ENCODE measurements at places on chromosomes 7 and 10.

GRCh38 chr7:50227726-50228125 is 76.8 kb upstream of the IKZF1 start:
- DNase-seq = no peak

DNA sequence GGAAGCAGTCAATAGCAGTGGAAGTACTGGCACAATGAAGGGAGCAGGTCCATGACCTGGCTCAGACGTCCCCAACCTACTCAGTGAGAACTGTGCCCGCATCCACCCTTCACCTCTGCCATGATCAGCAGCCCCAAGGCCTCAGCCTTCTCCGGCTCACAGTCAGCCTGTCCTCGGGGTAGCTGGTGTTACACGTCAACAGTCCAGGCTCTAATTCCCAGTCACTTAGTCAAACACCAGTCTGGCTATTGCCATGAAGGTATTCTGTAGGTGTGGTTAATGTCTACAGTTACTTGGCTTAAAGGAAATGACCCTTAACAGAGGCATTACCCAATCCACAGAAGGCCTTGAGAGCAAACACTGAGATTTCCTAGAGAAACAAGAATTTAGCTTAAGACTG is 49.1 kb downstream of the GRB10 start:
- DNase-seq = no peak

DNA sequence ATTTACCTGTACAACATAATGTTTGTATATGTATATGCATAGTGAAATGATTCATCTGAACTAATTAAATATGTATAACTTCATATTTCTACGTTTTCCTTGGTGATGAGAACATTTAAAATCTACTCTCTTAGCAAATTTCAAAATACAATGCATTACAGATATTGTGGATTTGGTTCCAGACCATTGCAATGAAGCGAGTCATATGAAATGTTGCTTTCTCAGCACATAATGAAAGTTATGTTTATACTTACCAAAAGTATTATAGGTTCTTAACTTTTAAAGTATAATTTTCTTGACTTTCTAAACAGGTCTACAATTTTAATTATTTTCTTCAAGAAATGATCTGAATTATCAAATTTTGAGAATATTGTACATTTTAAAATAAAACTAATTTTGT is 189.2 kb downstream of the CSTF2T start:
- no peak for DNase-seq

DNA sequence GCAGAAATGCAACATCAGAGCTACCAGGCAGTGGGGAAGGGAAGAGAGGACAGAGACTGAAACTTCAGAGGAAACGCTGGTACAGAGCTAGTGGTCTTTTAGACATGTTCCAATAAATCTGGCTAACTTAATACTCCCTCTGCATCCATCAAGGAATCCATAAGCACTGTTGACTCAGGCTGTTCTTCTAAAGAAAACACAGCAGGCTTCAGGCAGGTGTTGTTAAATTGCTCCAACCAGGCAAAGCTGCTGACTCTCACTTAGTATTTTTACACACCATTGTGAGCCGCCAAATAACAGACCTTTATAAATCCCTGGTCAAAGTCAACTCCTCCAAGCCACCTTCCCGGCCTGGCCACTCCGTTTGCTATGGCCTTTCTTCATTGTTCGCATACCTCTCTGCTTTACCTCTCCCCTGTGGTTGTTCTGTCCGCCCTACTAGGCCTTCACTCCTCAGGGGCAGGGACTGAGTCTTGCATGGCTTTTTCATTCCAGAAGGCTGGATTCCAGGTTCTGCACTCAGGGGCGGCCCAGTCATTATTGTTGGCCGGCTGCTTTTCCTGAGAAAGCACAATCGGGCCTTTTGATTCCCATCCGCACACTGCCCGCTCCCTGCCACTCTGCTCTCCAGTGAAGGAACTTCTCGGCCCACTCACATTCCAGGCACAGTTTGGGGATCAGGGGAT is 18.4 kb downstream of the CREB3L2 start:
- DNase-seq = no peak

GRCh38 chr7:158054081-158054480 is 533.5 kb downstream of the PTPRN2 start:
- DNase-seq = no peak

- DNase-seq = no peak
Measured at GRCh38 chr7:137519947-137520346, 176.4 kb upstream of the PTN start.

- DNase-seq = no peak
Measured at GRCh38 chr7:68429411-68430117, 1168.7 kb upstream of the AUTS2 start.

- DNase-seq = no peak
Measured at GRCh38 chr7:157480371-157481050, 143.7 kb downstream of the DNAJB6 start.

GRCh38 chr7:98352621-98353020 is 48.3 kb downstream of the BAIAP2L1 start:
- DNase-seq = no peak

GRCh38 chr7:73373741-73374140 is 45.8 kb downstream of the FKBP6 start:
- DNase-seq = no peak

DNA sequence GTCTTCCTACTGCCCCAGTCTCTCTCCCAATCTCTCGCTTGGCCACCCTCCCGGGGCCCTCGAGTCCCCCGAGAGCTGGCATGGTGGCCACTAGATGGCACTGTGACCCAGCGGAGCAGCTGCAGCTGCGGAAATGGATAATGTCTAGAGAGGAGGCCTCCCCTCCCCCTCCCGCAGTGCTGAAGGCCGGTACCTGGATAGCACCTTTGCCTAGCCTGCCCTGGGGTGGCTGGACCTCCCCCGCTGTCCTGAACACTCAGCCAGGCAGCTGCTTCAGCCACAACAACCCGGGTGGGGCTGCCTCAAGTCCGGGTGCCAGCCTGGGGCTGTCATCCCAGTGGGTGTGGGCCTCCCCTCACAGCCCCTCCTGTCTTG is 65.2 kb downstream of the GOLGA7B start:
- peak; percentile 83 for DNase-seq

- no peak for DNase-seq
Measured at GRCh38 chr7:116971869-116972268, 18.6 kb downstream of the ST7 start.

DNA sequence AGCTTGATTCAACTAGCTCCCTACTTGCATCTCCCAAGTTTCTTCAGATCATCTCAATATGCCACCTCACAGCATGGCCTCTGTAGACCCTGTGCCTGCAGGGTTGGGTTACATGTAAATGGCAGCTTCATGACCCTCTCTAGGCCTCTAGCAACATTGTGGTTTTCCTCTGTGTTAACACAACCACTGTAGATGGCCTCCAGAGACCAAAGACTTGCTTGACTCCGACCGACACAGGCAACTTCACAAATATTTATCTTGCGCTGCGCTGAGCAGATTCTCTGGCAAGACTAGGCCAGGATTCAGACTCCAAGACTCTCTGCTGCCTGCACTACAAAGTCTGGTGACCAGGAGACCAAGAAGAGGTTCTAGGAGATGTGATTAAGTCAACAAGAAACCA is 75.9 kb downstream of the CNOT4 start:
- no peak for DNase-seq

DNA sequence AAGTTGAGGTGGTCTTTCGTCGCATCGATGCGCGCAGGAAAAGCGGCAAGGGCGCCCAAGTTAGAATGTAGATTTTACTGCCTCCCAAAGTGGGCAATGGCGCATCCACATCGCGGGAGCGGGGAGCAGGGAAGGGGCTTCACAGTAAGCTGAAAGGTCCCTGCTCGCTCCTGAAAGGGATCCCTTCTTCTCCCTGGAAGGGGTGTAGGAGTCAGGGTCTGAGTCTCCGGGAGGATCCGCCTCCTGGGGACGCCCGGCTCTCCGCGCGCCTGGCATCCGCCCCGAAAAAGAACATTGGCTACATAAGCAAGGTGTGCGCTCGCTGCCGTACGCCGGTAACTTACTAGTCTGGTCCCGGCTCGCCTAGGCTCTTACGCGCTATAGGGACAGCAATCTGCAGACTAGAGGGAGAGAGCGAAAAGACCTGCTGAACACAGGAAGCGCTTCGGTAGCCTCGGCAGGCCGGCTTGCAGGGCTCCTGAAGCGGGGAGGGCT is 804 bp downstream of the UNC5B start:
- no peak for DNase-seq

GRCh38 chr10:123156078-123156477 is 1.9 kb downstream of the BUB3 start:
- no peak for DNase-seq

- no peak for DNase-seq
Measured at GRCh38 chr10:3295582-3296151, 123.1 kb upstream of the PITRM1 start.

GRCh38 chr10:63206576-63206975 is 73.4 kb downstream of the NRBF2 start:
- DNase-seq = no peak

DNA sequence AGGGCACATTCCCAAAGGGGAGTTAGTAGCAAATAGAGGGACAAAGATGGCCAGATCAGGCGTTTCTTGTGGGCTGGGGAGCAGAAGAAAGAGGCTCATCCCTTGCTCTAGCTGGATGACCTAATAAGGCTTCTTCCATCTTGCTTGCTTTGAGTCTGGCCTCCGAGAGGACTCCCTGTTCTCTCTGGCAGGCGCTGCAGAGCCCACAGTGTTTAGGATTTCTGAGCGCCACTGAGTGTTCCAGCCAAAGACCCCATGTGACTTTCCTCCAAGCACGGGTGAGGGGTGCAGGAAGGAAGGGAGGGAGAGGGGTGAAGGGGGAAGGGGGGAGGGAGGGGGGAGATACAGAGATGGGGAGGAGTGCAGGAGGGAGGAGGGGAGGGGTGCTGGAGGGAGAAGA is 203.8 kb upstream of the SVIL start:
- no peak for DNase-seq

DNA sequence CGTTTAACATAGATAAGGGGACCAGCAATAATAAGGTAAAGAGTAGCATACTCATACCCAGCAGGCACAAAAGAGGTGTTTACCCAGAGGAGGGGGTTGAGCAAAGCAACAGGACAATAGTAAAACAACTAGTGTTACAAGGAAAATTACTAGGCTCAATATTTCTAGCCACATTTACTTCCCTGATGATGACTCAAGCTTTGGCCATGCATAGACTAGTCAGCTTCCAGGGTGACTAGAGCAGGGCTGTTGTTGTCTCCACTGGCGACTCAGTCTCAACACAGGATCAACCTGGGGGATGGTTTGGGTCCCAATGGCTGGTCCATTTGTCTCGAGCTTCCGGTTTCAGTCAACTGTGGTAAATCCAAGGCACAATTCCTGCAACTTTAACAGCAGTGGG is 217.7 kb upstream of the KCND2 start:
- no peak for DNase-seq

GRCh38 chr7:31047313-31048146 is 4.6 kb upstream of the ADCYAP1R1 start:
- DNase-seq = no peak

- DNase-seq = no peak
Measured at GRCh38 chr10:93968540-93968945, 25.2 kb upstream of the PLCE1 start.

- no peak for DNase-seq
Measured at GRCh38 chr7:86282014-86282682, 361.6 kb upstream of the GRM3 start.

- DNase-seq = no peak
Measured at GRCh38 chr10:68826764-68827591, at the start of gene STOX1. TSS of gene STOX1 (plus strand) at chr10:68827531. CDS start at chr10:68827624, 93 bp downstream.

DNA sequence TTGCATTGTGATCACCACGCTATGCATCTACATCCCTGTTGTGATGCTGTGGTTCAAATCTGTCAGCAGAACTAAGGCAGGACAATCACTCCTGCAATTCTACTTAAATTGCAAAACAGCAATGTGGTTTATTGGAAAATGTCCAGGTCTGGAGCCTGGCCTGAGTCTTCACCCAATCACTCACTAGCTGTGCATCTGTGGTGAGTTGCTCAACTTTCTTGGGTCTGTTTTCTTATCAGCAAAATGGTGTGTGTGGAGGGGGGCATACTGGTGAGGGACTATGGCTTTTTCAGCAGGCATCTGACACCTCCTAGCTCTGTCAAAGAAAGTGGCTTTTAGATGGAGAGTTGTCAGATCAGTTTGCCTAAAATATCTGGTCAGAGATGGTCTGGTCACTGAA is 108.3 kb upstream of the FEZF1 start:
- no peak for DNase-seq

GRCh38 chr10:107081644-107082043 is 82.9 kb downstream of the SORCS1 start:
- no peak for DNase-seq

DNA sequence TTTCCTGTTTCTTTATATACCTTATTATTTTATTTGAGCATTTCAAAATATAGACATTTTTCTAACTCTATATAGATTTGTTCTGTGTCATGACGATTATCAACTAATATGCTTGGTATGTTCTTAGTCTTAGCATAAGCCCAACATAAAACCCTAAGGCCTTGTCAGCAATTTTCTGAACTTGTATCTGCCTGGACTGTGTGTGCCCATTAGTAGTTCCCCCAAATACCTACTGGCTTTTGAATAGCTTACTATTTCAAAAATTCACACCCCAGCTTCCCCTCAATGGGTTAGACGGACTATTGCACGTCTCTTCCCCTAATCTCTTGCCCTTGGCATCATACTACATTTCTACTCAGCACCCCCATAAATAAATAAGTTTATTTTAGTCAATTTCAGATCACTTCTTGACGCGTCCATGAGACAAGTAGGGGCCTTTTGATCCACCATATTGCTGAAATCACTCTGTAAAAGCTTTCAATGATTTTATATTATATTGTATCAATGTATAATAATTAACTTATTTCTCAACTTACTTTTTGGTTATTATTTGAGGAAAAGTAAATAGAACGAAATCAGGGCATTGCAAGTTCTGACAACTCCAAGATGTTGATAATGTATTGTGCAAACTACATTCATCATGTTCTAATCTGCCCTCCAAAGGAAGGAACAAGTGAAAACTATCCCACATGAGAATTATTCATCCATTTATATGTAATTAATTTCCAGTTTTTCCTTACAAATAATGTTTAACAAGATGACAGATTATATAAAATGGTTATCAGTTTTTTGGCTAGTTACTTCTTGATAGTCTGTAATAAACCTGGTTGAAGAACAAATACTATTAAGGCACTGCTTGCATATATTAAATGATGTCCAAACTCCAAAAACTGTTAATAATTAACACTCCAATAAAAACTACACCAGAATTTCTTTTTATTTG is 1.1 kb upstream of the AKR1C3 start:
- DNase-seq = no peak

DNA sequence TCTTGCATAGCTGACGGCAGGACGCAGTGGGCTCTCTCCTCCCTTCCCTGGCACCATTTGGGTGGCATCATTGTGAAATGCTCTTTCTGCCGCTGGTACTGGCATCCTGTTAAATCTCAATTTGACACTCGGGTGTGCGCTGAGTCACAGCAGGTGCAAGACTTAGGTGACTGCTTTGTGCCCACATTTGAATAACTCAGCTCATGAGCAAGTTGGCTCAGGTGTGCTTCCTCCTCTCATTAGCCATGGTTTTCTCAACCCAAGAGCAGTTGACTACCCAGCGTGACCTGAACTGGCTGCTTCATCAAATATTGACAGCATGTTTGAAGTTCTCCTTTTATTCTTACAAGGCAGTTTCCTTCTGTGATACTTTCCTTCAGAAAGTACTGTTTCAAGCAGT is 24.6 kb upstream of the NFE2L3 start:
- no peak for DNase-seq
